ENCODE measurements at places on chromosomes 2 and 18.

- DNase-seq, result peak; percentile 0
These were observed 37.0 kb upstream of the GRHL1 start for GRCh38 chr2:9914384-9915065.

GRCh38 chr2:45726188-45726587 is 74.7 kb downstream of the PRKCE start:
- no peak for DNase-seq

DNA sequence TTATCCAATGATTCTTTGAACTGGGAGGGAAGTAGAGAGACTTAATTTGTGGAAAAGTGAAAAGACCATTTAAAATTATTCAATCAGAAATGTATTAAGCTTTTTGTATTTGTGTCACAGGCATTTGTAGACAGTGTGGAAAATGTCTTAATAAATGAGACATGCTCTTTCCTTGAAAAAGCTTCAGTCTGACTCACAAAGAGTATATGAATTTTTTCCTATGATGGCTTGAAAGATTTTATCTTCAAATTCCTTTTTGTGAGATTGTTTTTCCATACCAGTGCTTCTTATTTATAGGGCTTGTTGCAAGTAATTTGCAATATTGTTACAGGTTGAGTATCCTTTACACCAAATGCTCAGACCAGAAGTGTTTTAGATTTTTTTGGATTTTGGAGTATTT is 39.5 kb downstream of the STON1 start:
- peak; percentile 15 for DNase-seq

- no peak for DNase-seq
These were observed 194.0 kb upstream of the RBMS1 start for GRCh38 chr2:160687629-160688028.

- DNase-seq, result no peak
These were observed 484.4 kb downstream of the NRXN1 start for GRCh38 chr2:50547521-50547920.

DNA sequence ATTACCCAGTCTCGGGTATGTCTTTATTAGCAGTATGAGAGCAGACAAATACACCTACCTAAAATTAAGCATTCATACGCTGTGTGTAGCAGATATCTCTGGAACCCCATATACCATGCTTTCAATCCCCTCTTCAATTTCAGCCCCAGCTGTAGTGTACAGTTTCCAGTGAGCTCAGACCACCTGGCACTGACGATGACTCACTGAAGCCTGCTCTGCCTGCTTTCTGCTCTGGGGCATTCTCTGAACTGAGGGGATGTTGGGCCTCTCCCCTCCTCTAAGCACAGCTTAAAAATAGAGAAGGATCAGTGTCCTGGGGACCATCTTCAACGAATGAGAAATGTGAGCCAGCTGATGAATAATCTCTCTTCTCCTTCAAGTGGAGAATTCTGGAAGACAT is 8.7 kb upstream of the CCL20 start:
- DNase-seq, result no peak

- DNase-seq, result no peak
These were observed 36.6 kb downstream of the SPRED2 start for GRCh38 chr2:65395621-65396347.
